Purkinje cell (primary cell): ENCODE measurements at places on chromosomes 1 and 21. TPM values are rescaled to one million over a fixed set of nuclear protein-coding genes. Genes with fewer than 3 reads are reported as not detected.

Gene CD2
- not detected in 2 replicates for polyA plus RNA-seq

Gene HPCAL4
- polyA plus RNA-seq = 1.7 and 5.2 TPM in 2 replicates

Gene KCNQ4
- not detected in 2 replicates for polyA plus RNA-seq

Gene RGS16
- polyA plus RNA-seq = 102 and 163 TPM in 2 replicates

Gene AGMAT
- 0.97 TPM in 1 of 2 replicates, not detected in the other for polyA plus RNA-seq

Gene HOOK1
- polyA plus RNA-seq = 17.9 and 27.1 TPM in 2 replicates

Gene S100A8
- not detected in 2 replicates for polyA plus RNA-seq

Gene ERVH48-1
- not detected in 2 replicates for polyA plus RNA-seq

Gene TMEM53
- 5.8 and 6.1 TPM in 2 replicates for polyA plus RNA-seq

Gene LCE6A
- polyA plus RNA-seq = not detected in 2 replicates

Gene RUNX1
- 0.26 TPM in 1 of 2 replicates, not detected in the other for polyA plus RNA-seq

Gene MAEL
- polyA plus RNA-seq = 4.6 and 5.4 TPM in 2 replicates

Gene MAP10
- 1.2 and 1.5 TPM in 2 replicates for polyA plus RNA-seq

Gene RPE65
- not detected in 2 replicates for polyA plus RNA-seq

Gene PDE4B
- polyA plus RNA-seq = 6.1 and 13.5 TPM in 2 replicates

Gene USH2A
- 0.20 TPM in 1 of 2 replicates, not detected in the other for polyA plus RNA-seq

Gene NENF
- 50.8 and 89.1 TPM in 2 replicates for polyA plus RNA-seq

Gene NUP133
- polyA plus RNA-seq = 25.0 and 27.9 TPM in 2 replicates

Gene DCDC2B
- polyA plus RNA-seq = not detected in 2 replicates

Gene COQ8A
- 9.1 and 14.4 TPM in 2 replicates for polyA plus RNA-seq

Gene ORC1
- 0.36 TPM in 1 of 2 replicates, not detected in the other for polyA plus RNA-seq

Gene GJA4
- not detected in 2 replicates for polyA plus RNA-seq

Gene IL20
- not detected in 2 replicates for polyA plus RNA-seq

Gene IGSF9
- polyA plus RNA-seq = not detected in 2 replicates
